ENCODE measurements at places on chromosomes 16 and 17. TPM values are rescaled to one million over a fixed set of nuclear protein-coding genes. Genes with fewer than 3 reads are reported as not detected.

DNA sequence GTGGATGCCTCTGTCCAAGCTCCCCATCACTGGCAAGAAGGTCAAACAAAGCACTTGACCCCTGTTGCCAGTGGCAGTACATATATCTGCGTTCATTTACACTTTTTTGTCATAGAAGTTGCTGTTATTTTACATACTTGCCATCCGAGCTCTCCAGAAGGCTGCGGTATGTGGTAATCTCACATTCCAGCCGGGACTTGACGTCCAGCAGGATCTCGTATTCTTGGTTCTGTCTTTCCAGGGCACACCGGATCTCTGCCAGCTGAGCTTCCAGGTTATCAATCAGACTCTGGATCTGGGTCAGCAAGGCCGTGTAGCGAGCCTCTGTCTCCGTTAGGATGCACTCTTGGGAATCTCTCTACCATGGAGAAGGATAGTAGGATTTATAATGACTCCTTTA, 6.6 kb downstream of the KRT39 start:
- no peak for DNase-seq

DNA sequence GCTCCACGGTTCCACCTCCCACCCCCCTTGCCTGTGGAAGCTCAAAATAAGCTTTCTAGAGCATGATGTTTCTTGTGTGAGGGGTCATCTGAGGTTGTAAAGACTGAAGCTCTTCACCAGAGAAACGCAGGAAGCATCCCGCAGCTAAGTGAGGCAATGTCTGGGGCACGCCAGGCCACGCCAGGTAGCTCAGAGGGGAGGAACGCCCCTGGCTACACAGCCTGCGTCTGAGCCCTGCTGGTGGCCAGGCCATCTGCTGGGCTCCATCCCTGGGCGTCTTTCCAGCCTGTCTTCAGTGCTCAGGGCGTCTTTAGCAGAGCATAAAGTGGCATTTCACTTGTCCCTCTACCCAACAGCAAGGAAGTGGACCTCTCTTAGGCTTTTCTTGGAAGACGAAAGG, 15.2 kb downstream of the SOCS3 start:
- DNase-seq: no peak

CARD14 gene
- total RNA-seq: 3.5 TPM

DNA sequence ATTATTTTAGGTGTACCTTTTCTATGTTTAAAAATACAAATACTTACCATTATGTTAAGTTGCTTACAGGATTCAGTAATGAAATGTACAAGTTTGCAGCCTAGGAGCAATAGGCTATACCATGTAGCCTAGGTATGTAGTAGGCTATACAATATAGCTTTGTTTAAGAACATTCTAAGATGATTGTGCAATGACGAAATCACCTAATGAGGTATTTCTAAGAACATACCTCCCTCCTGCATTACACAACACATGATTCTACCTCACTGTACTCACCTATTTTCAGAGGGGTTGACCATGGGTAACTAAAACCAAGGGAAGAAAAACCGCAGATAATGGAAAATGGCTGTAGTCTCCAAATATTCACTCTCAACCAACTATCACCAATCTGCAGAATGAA, 35.3 kb upstream of the TBC1D3K start:
- DNase-seq: no peak

DNA sequence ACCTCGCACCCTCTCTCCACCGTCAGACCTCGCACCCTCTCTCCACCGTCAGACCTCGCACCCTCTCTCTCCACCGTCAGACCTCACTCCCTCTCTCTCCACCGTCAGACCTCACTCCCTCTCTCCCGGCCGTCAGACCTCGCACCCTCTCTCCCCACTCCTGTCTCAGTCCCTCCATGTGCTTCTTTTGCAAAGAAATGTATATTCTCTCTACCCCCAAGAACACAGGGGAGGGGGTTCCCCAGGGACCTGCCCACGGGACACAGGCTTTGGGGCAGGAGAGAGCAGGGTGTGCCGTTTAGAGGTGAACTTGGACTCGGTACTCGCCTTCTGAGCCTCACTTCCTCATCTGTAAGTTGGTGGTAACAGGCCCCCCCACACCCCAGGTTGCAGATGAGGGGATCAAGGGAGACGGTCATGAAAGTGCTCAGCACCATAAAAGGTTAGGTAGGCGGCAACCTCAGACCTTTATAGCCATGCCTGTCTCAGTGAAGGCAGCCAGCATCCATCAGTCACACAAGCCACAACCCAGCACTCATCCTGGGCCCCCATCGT, 63.7 kb downstream of the RPH3AL start:
- no peak for DNase-seq

GRCh38 chr16:64311241-64311640, 810.6 kb downstream of the CDH11 start:
- no peak for DNase-seq

- peak; percentile 48 for DNase-seq
These were observed 1.5 kb downstream of the FLCN start for GRCh38 chr17:17235212-17236174.

DNA sequence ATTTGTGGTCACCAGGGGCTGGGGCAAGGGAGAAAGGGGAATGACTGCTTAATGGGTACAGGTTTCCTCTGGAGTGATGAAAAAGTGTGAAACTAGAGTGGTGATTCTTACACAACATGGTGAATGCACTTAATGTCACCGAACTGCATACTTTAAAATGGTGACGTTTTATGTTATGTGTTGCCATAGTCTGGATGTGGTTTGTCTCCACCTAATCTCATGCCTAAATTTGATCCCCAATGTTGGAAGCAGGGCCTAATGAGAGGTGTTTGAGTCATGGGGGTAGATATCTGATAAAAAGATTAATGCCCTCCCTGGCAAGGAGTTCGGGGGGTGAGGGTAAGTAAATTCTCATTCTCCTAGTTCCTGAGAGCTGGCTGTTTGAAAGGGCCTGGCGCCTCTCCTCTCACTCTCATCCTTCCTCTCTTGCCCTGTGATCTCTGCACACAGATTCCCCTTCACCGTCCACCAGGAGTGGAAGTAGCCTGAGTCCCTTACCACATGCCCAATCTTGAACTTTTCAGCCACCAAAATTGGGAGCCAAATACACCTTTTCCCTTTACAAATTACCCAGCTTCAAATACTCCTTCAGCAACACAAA, 15.3 kb downstream of the XPO6 start:
- DNase-seq: no peak

DNA sequence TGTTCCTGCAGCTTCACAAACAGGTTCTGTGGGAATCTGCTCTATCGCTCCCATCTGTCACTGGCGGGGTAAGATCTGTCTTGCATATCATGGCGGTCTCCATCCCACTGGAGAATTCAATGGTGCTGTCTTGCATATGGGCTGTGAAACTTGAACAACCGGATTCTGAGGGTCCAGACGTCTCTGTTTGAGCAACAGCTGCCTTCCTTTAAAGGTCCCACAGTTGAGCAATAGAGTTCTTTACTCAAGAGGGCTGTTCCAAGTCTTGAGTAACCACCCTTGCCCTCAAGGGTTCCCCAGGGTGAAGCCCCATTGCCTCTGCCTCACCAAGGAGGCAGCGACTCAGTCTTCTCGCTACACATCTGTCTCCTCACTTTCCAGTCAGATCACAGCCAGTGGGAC, 50.8 kb downstream of the ZFHX3 start:
- DNase-seq: no peak

GRCh38 chr17:77946900-77947645, 11.4 kb upstream of the TNRC6C start:
- DNase-seq: no peak

MED1 gene
- total RNA-seq: 32.3 TPM

DNA sequence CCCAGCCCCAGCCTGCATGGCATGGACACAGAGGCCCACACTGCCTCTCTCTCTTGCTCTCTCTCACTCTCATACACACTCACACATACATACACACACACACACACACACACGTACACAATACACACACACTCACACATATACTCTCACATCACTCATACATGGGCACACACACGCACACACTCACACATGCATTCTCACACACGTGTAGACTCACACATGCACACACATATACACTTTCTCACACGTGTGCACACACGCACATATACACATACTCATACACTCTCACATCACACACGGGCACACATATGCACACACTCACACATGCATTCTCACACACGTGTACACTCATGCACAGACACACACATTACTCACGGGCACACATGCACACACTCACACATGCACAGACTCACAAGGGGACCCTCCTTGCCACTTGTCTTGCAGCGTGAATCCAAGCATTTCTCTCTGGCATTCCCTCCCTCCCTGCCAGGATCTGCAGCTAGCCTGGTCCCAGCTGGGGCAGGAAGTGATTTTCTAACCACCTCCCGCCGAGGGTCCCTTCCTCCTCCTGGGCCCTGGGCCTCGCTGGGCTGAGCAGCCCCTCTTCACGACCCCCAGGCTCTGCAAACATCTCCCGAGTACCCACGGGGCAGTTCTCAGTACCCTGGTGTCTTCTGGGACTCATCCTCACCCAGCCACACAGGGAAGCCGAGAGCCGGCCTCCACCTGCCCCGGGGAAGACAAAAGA, 37.5 kb downstream of the IL21R start:
- DNase-seq: no peak

TMEM92 gene
- 0.93 TPM for total RNA-seq

LRRC36 gene
- total RNA-seq: 28.3 TPM

CDH3 gene
- 3.0 TPM for total RNA-seq

- DNase-seq: no peak
These were observed 10.4 kb upstream of the COTL1 start for GRCh38 chr16:84628226-84628731.

CNTNAP4 gene
- total RNA-seq: 2.2 TPM

DNA sequence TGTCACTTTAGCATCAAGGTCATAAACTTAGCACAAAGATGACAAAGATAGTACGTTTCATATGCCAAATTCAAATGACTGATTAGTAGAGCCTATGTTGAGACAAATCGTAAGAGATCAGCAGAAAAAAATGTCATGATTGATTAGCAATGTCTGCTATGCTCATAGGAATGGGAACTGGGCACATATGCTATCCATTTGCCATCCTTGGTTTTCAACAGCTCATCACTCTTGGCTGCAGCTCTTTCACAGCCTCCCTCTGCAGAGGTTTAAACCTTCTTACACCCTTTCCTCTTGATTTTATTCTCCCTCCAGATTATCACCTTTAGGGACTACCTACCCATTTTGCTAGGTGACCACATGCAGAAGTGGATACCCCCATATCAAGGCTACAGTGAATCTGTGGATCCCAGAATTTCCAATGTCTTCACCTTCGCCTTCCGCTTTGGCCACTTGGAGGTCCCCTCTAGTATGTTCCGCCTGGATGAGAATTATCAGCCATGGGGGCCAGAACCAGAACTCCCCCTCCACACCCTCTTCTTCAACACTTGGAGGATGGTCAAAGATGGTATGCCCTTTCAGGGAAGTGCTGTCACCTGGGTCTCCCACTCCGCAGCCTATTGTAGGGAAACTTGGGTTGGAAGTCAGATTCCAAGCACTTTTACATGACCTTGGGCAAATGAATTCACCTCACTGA, 16.2 kb downstream of the MPO start:
- DNase-seq: no peak

All from testis (tissue), 5 donors.